Activated CD4-positive, alpha-beta memory T cell treated with anti-CD3 and anti-CD28 coated beads for 36 hours (primary cell): ENCODE measurements at places on chromosomes 7 and 10. TPM values are rescaled to one million over a fixed set of nuclear protein-coding genes. Genes with fewer than 3 reads are reported as not detected.

DNA sequence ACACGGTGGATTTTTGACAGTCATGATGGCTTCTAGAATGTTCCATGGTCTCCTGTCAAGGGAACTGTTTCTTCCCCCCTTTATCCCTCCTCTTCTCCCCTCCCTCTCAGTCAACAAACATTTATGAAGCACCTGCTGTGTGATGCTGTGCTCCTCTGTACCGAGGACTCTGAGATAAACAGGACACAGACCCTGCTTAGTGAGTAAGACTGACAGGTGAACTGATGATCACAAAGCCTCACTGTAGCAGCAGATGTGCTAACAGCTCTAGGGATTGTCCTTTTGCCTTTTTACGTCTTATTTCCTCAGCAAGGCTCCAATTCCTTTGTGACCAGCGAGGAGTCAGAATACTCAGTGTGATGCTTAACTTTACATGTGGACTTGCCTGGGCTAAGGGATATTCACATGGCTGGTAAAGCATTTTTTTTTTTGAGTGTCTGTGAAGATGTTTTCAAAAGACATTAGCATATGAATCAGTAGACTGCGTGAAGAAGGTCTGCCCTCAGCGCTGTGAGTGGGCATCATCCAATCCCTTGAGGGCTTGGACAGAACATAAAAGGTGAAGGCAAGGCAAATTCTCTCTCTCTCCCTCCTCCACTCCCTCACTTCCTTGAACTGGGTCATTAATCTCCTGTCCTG, 170.1 kb downstream of the ADRA2A start:
- no peak for DNase-seq

GRCh38 chr7:29426587-29426986, 137.0 kb upstream of the PRR15 start:
- no peak for DNase-seq

DNA sequence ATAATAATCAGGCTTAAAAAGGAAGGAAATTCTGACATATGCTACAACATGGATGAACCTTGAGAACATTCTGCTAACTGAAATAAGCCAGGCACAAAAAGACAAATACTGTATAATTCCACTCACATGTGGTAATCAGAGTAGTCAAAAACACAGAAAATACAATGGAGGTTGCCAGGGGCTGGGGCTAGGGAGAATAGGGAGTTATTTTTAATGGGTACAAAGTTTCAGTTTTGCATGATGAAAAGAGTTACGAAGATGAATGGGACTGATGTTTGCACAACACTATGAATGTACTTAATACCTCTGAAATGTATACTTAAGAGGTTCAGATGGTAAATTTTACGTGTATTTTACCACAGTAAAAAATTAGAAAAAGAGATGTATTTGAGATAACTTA, 145.6 kb downstream of the DOCK4 start:
- no peak for DNase-seq

GRCh38 chr7:48424731-48425130, 253.5 kb downstream of the ABCA13 start:
- DNase-seq: no peak

DNA sequence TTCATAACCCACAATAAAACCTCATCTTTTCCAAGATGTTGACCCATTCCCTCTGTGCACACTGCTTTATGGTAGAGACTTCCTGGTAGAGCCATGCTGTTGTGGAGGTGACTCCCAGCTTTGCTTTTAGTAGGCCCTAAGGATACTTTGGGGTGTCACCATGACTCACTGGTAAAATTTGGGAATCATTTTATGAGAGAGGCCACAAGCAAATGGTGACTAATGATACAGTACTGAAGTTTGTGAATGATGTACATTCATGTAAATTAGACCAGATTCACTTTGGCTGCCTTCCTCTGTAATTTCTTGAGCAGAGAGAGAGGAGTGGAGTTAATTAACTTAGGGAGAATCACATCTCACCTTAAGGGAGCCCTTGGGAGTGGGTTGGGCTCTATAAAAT, 686.5 kb downstream of the LRMDA start:
- DNase-seq: no peak

DNA sequence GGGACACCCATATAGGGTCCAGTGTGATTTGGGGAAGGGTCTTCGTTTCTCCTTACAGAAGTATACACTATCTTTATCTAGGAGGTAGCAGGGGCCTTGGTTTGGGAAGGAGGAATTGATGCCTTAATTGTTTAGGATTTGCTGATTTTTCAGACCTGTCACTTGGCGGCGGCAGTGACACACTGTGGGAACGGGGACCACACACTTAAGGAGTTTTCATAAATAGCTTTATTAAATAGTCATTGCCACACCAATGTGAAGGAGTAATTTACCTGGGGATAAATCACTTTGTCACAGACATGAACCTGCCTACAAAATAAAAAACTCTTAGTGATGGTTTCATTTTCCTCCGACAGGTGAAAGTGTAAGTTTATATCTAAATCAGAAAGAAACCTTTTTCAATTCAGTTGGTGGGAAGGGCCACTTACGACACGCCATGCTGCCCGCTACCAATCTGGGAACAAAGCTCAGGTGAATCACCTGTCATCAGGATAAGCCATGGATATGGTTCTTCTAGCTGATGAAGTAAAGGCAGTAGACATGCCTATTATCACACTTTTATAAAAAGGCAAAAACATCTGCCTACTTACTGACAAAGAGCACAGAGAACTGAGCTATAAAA, 12.3 kb upstream of the ENO4 start:
- DNase-seq: no peak

- no peak for DNase-seq
Measured at GRCh38 chr10:89633484-89633883, 11.6 kb downstream of the PANK1 start.

DNA sequence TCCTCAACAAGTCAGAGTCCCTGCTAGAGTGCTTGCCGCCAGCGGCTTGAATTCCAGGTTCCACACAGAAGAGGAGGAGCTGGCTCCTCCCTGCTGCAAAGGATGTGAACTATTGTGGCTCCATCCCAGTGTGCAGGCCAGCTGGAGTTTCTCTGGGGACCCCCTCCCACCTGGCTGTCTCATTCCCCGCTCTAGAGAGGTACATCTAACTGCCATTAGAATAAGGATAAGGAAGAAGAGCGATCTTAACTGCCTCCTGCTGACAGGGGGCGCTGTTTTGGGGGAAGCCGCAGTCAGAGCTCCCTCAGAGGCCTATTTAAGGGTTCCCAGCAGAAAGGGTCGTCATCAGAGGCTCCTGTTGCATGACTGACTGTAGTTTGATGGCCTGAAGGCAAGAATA, 40.8 kb upstream of the HECW1 start:
- peak; percentile 42 for DNase-seq

- DNase-seq: no peak
Measured at GRCh38 chr10:11603741-11604140, 7.7 kb downstream of the USP6NL start.

DNA sequence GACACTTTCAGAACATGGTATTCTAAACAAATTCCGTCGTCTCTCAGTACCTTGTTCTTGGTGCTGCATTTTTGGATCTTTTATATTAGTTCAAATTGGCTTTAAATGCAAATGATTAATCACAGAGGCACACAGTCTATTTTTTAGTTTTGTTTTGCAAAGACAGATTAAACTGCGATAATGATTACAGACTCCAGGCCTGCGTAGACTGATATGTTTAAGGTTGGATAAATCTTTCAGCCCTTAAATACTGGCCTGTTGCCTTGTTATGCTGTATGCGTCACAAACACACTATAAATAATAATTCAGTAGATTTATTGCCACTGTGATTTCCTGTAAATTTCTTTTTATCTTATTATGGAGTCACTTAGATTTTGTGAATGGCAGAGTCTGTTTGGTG, 19.3 kb downstream of the CACNB2 start:
- no peak for DNase-seq

DNA sequence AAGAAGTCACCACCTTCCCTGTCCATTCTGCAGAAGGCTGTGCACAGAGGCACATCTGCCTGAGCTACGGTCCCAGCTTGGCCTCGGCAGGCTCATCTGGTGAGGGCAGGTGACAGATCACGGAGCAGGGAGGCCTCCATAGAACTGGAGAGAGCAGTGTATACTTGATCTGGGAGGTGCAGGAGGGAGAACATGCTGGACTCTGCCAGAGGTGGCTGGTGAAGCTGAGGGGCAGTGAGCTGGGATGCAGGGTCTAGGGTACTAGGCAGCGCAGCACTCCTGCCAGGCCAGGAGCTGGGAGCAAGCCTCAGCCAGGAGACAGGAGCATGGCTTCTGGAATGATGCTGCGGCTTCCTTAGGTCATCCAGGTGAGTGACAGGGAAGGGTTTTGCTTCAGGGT, 553.0 kb downstream of the TCERG1L start:
- DNase-seq: no peak

GRCh38 chr10:105243825-105244224, 602.7 kb downstream of the SORCS3 start:
- DNase-seq: no peak

- DNase-seq: peak; percentile 50
Measured at GRCh38 chr7:149714910-149715471, 58.4 kb downstream of the ZNF467 start.

DNA sequence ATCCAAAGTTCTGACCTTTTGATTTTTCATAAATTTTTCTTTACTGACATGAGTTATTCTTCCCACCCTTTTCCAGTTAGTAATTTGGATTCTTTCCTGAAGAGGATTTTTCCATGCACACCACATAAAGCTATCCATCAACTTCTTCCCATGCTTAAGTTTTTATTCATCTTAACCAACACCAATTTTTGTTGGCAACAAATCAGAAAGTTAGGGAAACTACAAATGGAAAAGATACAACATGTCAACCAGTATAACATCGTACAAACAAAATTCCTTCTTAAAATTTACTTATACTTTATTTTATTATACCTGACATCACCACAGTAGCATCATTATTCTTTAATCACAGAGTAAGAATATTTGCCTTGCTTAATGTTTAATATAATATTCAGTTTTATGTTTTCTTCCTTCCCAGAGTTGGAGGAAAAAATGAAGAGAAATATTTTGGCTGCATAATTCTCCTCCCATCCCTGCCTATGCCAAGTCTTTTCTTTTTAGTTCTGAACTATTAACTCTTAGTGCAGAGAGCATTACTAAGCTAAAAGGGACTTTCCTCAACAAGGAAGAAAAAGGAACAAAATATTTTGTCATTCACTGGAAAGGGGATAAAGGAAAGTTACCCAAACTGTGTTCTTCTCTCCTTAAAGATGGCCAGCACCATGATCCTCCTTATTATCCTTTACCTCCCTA, 67.5 kb upstream of the MEOX2 start:
- no peak for DNase-seq

DNA sequence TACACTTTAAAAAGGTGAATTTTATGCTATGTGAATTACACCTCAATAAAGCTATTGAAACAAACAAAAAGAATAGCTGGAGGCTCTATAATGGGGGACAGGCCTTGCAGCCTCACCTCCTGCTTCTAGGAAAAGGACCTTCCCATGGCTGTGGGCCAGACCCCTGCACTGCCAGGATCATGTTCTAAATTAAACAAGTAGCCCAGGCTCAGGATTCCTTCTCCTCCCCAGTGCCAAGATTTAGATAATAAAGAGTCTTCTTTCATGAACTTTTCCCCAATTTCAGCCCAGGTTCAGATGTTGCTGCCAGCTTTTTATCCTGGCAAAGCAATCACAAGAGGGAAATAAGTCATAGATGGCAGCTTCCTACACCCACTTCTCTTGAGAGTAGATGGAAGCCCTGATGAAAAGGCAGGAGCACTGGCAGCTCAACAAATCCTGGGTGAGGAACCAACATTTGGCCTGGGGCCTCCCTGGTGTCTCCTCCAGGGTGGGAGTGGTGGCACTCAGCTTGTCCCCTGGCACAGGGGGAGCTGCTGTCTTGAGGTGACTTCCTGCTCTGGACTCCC, 22.2 kb upstream of the CAMK2B start:
- DNase-seq: no peak

GRCh38 chr10:120555842-120556532, 99.0 kb downstream of the PLPP4 start:
- DNase-seq: no peak

- DNase-seq: no peak
Measured at GRCh38 chr10:3525832-3526449, 259.1 kb downstream of the KLF6 start.

- DNase-seq: no peak
Measured at GRCh38 chr7:122136639-122137245, 7.3 kb downstream of the AASS start.

GRCh38 chr10:71648254-71648932, 71.2 kb downstream of the C10orf105 start:
- no peak for DNase-seq

- DNase-seq: no peak
Measured at GRCh38 chr10:44910602-44911001, 535 bp upstream of the TMEM72 start.

GRCh38 chr7:40147371-40148246, 12.8 kb downstream of the SUGCT start:
- no peak for DNase-seq

CNNM1 gene
- 0.41 TPM for total RNA-seq

ZMIZ2 gene
- 92.3 TPM for total RNA-seq

TBX20 gene
- not detected for total RNA-seq

IRF5 gene
- 22.9 TPM for total RNA-seq

CALCR gene
- total RNA-seq: not detected

SLC26A5 gene
- not detected for total RNA-seq

HABP2 gene
- not detected for total RNA-seq
